Cortex of kidney (tissue), 1 donor: ENCODE measurements at places on chromosomes 5 and 9.

DNA sequence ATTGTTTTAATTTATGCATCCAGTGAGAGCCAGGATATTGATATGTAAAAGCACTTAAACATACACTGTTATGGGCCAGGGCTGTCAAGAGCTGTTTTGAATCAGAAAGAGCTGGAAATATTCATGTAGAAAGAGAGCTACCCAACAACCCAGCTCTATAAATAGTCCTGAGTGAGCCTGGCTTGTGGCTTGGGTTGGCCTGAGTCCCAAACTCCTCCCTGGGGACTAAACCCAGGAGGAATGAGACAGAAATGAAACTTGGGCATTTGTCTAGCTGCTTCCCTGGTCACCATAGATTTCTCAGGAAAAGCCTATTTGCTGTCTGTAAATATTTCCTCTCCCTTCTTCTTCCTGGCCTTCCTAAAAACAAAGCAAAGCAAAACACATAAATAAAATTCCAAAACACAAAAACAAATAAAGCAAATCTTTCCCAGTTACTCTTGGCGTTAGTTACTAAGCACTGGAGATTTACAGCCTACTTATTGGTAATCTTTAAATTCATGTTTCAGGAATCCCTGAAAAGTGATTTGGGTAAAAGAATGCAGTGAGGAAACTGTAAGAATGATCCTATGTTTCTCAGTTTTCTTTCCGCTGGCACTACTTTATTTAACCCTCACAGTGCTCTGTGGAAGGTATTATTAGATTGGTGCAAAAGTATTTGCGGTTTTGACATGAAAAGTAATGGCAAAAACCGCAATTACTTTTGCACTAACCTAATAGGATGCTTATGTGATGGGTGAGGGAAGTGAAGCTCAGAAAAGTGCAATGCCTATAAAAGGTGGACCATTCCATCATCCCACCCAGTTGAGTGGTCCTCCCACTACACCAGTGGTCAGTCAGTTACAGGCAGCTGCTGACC, 111.8 kb downstream of the CARTPT start:
- no peak for DNase-seq

DNA sequence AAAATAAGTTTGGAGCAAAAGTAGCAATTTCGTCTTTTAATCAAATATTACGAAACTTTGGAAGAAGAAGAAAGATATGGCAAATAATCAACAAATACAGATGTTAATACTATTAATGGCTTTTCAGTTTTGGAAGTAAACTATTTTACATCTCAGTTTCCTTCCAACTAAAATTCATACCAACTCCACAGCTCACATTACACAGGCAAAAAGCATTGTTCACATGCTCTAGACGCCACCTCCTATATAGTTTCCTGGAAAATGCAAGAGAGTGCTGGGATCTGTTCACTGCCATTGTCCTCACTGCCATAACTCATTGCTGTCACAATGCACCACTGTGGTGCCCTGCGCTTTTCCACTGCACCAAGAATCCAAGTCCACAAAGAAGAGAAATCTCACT, 149.0 kb upstream of the FTMT start:
- DNase-seq: no peak

DNA sequence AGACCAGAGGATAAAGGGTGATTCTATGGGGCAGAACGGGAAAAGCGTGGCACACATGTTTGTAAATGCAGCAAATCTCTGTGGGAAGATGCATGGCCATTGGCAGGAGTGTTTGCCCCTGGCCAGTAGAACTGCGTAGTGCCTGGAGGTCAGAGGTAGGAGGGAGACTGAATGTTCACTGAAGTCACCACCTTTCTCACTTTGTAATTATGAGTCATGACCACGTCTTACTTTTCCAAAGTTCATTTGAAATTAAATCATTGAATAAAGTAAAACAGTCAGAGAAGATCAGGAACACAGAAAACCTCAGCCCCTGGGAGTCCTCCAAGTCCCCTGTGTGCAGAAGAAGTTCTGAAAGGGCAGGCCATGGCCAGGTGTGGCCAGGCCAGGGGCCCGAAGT, 4.6 kb downstream of the PTGES start:
- no peak for DNase-seq

DNA sequence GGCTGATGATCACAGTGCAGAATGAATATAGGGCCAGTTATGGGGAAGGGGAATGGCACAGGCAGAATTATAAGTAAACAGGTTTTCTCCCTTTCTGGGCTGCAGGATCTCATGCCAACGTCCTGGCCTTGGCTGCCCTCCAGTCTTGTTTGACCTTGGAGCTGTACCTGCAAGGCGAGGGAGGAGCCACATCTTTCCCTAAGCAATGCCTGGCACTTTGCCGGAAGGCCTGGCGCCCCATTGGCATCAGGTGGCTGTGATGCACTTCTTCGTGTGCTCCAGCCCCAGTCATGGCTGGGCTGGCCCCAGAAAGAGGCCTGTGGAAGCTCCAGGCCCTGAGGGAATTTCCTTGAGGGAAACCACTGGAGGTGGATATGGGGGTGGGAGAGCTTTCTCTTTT, 16.7 kb upstream of the IQGAP2 start:
- DNase-seq: no peak

- no peak for DNase-seq
Measured at GRCh38 chr9:114896344-114896743, 34.0 kb downstream of the TNFSF8 start.

DNA sequence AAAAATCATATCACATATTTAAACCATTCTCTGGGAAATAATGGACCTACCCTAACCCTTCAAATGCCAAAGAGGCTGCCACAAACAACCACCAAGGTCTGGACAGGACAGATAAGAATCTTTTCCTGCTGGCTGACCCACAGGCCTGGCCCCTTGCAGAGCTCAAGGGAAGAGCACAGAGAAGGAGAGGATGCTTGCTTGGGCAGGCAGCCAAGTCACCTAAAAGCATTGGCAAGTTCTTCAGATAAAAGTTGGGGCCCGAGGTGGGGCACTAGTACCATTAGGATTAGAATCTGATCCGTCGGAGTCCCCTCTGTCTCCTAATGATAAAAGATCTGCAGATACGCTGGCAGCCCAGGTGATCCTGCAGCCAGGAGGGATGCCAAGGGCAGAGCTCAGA, 176.6 kb downstream of the GABBR2 start:
- no peak for DNase-seq

- no peak for DNase-seq
Measured at GRCh38 chr9:14316602-14317300, 2.8 kb upstream of the NFIB start.

- DNase-seq: no peak
Measured at GRCh38 chr9:74940600-74940999, 12.1 kb downstream of the C9orf40 start.

GRCh38 chr5:142680605-142681259, 5.2 kb downstream of the FGF1 start:
- DNase-seq: no peak

DNA sequence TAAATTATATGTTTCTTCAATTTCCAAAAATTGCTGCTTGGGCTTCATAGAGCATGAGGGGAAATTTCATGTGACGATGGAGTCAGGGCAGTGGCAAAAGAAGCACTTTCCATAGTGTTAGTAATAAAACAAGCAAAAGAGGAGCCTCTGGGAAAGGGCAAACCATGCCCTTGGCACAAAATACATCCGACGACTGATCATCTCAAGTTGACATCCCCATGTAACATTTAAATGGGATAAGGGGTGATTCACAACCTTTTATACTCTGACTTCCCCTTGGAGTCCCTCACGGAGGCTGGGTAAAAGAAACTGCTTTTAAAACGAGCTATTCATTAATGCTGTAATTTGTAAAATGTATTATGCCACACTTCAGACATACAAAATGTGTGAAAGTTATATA, 161.4 kb upstream of the DMRT1 start:
- DNase-seq: no peak

DNA sequence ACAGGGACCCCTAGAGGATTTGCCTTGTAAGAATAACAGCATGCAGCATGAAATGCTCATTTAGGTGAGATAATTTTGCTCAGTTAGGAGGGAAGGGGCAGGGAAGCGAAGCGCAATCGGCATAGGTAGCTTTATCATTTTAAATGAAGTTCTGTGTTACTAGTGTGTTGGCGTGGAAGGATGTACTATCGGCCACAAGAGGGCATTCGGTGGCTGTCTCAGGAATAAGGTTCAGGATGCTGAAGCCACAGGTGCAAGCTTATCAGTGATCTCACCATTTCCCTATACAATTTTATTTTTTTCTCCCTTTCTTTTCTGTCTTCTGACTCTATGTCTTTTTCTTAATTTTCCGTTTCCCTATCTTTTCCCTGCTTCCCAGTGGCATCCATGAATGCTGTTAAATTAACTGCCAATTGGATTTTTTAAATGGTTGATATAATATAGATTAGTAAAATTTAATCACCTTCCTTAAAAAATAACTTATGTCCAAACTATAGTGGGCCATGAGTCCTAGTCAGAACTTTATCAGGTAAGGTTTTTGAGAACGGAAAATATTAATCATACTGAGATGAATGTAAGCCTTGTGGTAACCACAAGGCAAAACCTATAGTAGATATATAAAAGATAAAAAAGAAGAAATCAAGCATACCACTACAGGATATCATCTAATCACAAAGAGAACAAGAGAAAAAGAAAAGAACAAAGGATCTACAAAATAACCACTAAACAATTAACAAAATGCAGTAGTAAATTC, 1.2 kb upstream of the INSL6 start:
- no peak for DNase-seq

GRCh38 chr9:127053057-127053821, 69.2 kb downstream of the ANGPTL2 start:
- no peak for DNase-seq

DNA sequence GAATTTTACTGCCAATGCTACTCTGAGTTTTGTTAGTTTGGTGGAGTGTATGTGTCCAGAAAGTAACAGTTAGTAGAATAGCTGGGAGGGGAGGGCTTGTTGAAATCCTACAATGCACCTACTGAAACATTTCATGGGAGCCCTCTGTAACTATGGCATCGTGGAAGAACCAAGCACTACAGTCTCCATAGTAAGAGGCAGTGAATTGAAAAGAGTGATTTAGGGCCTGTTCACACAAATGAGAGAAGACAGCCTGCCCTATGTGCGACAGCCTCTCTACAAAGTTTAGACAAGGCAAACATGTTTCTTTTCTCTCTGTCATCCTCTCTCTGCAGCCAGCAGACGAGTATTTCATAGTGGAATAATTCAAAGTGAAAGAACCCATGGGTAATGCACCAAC, 676.6 kb downstream of the BRINP1 start:
- no peak for DNase-seq

DNA sequence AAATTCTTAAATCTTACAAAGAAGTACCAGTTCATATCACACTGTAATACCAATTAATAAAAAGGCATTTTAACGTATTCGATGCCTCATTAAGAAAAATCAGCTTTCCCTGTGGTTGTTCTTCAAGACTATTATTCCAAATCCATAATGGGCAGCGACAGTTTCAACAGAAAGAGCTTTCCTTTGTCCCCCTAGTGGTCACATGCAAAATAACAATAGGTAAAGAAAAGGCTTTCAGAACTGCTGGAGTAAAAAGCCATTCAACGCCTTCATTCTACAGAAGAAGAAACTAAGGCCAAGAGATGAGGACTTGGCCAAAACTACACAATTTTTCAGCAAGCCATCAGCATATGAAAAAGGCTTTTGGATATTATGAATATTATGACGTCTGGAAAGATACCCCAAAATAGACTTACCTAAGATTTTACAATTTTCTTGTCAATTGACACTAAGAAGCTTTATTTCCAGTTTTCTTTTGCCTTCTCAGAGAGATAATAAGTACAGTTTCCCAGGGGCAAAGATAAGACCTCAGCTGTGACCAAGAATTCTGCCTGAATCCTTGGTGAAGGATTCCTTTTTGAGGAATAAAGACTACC, 6.7 kb upstream of the CDH6 start:
- DNase-seq: no peak

GRCh38 chr9:130112538-130113151, 58.9 kb downstream of the GPR107 start:
- no peak for DNase-seq

DNA sequence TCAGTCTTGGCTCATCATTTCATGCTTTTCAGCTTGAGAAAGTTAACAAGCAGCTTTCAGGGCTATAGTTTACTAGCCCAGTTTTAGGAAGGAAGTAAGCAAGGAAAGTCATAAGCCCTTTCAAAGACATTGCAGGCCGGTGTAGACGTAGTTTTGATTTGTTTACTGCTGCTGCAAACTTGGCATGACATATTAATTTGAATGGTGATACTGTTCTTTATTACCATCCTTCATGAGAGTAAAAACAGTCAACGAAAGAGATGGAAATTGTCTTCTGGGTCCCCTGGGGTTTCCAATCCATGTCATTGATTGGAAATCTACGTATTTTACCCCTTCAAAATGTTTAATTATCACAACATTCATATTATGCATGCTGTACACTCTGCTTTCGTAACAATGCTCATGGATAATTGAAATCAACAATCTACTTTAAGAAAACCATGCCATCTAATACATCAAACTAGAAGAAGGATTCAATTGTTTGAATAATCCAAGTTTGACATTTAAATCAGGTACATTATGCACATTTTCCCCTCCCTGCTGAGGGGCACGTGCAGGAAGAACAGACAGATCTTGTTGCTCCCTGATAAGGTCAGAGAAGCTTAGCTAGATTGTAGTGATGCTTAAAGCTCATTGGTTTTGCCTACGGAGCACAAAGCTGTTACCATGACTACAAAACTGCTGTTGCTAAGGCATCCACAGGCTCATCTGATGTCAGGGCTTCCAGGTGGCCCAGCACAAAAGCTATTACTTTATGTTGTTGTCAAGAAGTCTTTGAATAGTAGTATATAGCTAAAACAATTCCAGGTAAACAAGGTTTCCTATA, 139.9 kb upstream of the PRLR start:
- DNase-seq: no peak

DNA sequence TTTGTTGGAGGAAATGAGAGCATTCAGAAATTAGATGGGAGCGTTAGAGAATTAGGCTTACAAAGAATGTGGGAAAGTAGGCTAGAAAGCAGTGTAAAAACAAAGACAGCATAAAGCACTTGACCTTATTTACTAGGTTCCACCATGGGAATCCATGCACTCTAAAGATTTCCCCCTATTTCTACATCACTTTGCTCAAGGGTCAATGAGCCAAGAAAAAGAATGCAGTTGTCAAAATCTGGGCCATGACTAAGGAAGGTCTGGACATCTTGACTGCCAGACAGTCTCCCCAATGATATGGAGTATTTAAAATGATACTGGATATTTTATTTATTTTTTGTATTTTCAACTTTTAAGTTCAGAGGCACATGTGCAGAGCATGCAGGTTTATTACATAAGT, 3.4 kb downstream of the TLR4 start:
- DNase-seq: no peak

DNA sequence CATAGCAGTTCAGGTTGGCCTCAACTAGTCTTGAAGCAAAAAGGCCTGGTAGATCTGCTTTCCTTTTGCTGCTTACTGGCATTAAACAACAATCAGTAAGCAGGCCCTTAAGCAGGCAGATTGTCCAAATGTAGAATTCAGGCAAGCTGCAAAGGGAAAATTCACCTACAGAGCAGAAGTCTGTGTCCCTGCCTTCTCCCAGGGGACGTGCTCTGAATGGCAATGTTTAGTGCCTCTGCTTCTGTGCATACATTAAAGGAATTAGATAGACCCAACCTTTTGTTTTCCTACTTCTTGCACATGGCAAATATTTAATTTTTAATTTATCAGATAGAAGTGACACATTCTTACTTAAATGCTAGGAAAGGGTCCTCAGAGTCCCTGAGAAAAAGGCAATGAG, 328.8 kb upstream of the PIK3R1 start:
- no peak for DNase-seq
